ENCODE measurements at places on chromosomes 4 and X.

DNA sequence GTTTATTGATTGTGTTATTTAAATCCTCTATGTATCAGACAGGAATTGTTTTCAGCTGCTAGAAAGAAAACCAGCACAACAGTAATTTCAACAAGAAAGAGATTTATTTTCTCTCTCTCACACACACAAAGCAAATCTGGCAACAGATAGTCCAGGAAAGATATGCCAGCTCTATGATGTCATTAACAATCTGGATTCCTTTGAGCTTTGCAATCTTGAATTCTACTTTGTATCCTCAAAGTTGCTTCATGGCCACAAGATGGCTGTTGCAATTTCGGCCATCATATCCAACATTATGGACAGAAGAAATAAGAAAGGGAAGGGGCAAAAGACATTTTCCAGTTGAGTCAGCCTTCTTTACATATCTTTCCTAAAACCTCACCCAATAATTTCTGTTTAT, 19.8 kb upstream of the FMR1 start:
- DNase-seq: no peak

DNA sequence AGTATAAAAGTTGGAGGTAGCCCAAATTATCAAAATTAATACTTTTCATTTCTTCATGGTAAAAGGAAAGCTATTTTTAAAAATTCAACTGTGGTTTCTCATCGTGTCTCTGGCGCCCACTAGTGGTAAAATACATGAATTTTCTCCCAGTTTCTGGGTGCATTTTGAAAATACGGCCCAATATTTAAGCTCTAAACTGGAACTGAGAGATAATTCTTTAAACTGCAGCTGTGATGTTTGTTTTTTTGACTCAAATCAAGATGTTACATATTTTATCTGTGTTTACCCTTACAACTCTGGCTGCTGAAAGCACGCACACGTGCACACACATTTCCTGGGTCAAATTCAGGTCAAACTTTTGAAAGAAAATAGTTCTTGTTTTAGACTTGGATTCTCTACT, 123.9 kb upstream of the ACSL4 start:
- peak; percentile 25 for DNase-seq

DNA sequence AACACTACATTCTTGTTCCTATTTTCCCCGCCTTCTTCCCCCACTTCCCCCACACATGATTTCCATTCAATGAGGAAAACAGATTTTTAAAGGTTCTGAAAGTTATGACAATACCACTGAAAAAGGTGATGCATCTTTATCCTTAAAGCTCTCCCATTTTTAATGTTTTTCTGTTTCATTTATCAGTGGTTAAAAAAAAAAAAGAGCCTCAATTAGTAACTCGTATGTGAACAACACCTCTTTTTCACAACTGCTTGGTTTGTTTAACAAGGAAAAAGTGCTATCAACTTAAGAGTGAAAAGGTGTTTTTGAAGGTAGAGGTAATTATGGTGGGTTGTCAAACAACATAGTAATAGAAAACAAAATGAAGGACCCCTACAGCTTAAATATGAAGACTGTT, 8.2 kb upstream of the CAMK2D start:
- no peak for DNase-seq

GRCh38 chr4:186918466-186918865, 194.8 kb upstream of the FAT1 start:
- no peak for DNase-seq

DNA sequence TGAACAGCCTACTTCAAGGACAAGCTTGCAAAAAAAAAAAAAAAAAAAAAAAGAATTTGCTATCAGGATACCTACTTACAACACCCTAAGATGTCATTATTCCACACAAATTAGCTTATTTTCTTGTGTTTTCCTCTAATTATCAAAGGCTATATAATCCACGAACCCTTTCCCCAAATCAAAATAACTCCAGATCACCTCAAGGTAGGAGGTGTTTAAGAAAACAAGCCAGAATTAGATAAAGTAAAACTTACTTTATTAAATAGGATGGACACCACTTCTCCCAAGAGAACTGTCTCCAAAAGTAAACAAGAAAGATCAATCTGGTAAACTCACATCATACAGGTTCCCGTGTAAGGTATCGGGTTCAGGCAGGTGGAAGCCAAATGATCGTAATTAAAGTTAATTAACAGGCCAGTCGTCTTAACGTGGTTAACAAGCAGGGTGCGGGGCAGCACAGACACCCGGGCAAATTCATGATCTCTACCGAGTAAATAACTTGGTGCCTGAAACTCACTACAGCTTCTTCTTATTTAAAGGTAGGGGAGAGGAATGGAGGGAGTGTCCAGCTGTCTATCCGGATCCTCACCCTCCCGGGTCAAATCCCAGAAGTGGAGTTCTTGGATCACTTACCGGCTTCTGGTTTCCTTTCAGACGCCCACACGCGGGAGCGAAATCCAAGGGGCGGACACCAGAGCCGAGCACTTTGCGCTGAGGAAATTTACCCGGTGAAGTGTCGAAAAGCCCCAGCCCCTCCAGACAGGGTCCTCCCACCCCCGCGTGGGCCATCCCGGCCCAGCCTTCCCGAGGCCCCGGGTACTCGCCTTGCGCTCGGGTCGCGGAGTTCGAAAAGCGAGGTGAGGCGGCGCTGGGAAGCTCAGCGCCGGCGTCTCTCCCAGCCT, 708 bp downstream of the ARAP2 start:
- DNase-seq: no peak

DNA sequence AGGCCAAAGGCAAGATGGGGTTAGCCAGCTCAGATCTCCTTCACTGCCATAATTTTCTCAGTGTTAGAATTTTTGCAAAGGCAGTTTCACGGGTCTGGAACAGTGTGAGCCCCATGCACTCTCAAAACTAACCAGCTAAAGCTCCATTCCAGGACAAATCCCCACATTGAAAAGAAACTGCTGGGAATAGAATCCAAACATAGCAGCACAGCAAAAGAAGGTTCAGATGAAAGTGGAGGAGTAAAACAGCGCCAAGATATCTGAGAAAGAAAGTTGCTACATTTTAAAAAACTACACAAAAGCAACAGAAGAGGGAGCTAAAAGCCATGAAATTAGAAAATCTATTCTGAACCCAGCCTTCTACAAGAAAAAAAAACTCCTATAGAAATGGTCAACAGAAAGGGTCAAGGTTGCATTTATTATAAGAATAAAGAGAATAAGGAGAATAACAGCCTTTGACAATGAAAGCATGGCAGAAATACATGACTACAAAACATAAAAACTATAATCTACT, 39.6 kb upstream of the SLC7A3 start:
- DNase-seq: peak; percentile 4

Measured in D341Med (cell line).